ENCODE measurements at places on chromosomes 16 and 17.

GRCh38 chr16:50697881-50698767, 4.7 kb downstream of the NOD2 start:
- DNase-seq: no peak

GRCh38 chr17:30290077-30290476, 1.7 kb downstream of the BLMH start:
- DNase-seq: no peak

GRCh38 chr16:4273858-4274311, 1.1 kb upstream of the TFAP4 start:
- DNase-seq: peak; percentile 58

- no peak for DNase-seq
Measured at GRCh38 chr17:81109957-81110356, 55.4 kb upstream of the PVALEF start.

- DNase-seq: no peak
Measured at GRCh38 chr16:20191566-20191965, 117.9 kb upstream of the GPR139 start.

DNA sequence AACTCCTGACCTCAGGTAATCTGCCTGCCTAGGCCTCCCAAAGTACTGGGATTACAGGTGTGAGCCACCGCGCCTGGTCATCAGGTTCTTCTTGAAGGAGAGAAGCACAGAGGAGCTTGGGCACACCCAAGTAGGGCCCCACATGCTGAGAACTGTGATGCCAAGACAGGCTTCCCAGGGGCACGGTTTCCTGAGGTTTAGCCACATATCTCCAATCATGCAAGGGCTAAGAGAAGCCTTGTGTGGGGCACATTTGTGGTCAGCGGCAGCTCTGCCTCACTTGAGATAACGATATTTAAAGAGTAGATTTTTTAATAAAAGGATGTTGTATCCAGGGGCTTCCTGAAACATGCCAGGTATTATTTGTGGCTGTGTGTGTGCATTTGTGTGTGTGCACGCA, 46.9 kb downstream of the CUEDC1 start:
- DNase-seq: no peak

GRCh38 chr16:78976212-78976611, 624.3 kb downstream of the MAF start:
- DNase-seq: no peak

DNA sequence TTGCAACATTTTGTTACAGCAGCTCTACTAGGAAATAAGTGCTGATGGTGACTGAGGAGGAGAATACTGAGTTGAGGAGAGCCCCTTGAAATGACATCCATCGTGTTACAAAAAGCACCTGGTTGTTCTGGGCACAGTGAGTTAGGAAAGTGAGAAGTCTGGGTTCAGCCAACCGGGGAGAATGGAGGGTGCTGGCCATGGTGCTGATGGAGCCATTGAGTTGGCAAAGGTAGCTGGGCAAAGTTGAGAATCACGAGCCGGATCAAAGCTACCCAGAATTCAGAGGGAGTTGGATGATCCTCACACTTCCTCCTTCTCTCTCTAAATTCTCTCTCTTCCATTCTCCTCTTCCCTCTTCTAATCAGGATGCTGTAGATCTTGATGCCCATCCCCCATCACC, 35.0 kb upstream of the ASIC2 start:
- no peak for DNase-seq

DNA sequence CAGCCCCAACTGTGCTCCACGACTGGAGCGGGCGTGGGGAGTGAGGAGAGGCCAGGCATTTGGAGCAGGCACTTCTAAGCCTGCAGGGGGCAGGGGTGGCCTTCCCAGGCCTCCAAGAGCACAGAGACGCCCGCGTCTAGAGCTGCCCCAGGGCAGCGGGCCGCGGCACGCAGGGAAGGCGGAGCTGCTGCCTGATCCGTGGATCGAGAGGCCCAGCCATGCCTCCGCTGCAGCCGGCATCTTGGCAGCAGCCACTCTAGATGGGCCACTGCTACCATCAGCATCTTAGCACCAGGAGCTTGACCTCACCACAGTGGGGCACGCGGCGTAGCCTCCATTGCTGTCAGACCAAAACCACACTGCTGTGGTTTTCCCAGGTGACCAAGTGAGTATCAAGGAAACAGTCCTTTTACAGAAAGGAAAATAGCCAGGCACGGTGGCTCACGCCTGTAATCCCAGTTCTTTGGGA, 20.4 kb upstream of the WDR45B start:
- peak; percentile 70 for DNase-seq

- no peak for DNase-seq
Measured at GRCh38 chr16:83992624-83993023, 24.6 kb downstream of the NECAB2 start.

GRCh38 chr17:41167561-41167960, 460 bp downstream of the KRTAP4-3 start:
- no peak for DNase-seq

GRCh38 chr17:28247671-28248555, 71.1 kb upstream of the TMEM97 start:
- DNase-seq: no peak

DNA sequence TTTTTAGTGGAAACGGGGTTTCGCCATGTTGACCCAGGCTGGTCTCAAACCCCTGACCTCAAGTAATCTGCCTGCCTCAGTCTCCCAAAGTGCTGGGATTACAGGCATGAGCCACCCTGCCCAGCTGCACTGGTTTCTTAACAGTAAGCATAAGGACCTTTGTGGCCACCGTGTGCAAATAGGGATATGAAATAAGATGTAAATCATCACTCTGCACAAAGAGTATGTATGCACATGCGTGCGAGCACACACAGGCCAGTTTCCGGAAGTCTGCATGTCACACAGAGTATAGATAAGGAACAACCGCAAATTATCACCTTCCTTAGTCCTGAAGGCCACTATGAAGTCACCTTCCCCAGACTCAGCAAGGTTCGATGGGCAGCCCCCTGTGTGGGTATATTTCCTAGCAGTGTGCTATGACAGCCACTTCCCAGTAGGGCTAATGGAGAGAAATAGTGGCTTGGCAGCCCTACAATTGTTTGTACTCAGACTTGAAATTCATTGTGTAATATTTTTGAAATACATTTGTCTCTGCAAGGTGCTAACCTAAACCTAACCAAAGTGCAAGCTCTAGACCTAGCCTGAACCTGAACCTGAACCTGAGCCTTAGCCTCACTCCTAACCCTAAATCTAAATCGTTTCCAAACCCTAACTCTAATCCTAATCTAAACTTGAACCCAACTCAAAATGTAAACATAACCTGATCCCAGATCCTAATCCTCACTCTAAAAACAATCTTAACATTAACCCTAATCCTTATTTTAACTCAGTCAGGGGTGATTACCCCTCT, 48.4 kb upstream of the SKAP1 start:
- peak; percentile 45 for DNase-seq

- DNase-seq: no peak
Measured at GRCh38 chr17:27956601-27957445, 63.7 kb upstream of the LYRM9 start.

- no peak for DNase-seq
Measured at GRCh38 chr17:63821804-63822203, 5.4 kb upstream of the PSMC5 start.

- DNase-seq: no peak
Measured at GRCh38 chr17:34755371-34755770, 176.0 kb downstream of the TMEM132E start.

DNA sequence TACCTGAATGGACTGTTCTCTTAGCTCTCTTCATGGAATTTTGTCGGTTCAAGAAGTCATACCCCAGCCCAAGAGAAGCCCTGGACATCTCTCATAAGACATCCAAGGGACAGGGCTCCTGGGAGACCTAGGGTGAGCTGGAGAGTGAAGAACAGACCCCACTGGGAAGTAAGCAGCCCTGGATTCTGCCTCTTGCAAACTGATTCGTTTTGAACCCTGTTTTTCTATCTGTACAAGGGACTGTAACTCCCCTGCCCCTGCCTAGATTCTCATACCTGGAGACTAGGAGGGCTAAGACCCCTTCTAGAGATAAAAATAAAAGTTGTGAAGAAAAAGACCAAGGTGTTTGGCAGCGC, 449 bp downstream of the CCL3L1 start:
- DNase-seq: no peak

- DNase-seq: no peak
Measured at GRCh38 chr16:86248310-86248905, 261.9 kb upstream of the FOXF1 start.

- DNase-seq: no peak
Measured at GRCh38 chr17:63444457-63444856, 1.6 kb downstream of the CYB561 start.

DNA sequence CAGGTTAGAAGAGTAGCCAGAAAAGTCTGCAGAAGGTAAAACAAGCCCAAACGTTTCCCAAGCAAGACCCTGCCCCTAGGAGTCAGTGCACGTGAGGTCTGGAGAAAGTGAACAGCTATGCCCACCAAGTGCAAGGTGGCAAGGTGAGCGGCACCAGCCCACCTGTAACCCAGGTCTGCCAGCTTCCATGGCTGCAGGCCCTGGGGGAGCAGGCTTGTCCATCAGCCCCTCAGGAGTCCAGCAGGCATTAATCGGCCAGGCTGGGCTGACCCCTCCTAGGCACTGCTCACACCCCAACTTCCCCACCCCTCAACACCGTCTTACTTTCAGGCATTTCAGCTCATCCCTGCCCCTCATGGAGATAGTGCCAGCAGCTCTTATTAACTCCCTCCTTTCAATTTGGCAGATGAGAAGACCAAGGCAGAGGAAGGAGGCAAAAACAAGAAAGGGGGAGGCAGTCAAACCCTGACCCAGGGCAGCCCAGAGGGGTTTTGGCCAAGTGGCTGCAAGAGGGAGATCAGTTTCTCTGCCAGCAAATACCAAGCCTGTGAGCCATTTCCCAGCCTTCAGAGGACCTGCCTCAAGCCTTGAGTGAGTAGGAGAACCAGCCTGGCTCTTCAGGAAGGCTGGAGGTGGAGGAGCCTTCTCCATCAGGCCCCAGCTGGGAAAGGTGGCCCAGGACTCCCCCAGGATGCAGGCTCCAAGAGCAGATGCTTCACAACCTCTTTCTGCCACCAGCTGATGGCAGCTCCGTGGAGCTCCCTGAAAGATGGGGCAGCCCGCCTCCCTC, 14.7 kb downstream of the BEAN1 start:
- DNase-seq: no peak

DNA sequence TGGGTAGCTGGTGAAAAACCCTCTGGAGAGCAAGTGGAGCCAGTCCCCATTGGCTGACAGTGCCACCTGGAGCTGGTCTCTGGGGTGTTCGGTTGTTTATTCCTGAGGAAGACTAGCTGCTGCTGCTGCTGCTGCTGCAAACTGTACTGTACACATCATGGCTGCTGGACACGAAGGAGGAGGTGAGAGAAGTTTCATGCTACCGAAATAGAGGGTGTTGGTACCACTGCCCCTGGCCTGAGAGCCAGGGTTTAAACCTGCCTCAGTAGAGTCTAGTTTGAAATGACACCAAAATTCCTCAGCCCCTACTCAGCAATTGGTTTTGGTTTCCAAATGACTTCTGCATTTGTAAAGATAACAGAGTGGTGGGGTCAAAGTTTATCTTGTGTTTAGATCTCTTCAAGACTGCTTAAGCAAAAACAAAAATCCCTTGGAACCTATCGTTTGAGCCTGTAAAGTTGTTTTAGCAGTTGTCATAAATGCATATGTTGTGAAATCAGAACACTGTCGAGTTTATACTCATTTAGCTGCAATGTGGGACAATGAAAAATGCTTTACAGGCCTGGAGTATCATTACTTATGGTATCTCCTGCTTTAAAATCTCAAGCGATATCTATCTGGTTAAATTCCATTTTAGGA, 40.8 kb downstream of the CYB5B start:
- no peak for DNase-seq

DNA sequence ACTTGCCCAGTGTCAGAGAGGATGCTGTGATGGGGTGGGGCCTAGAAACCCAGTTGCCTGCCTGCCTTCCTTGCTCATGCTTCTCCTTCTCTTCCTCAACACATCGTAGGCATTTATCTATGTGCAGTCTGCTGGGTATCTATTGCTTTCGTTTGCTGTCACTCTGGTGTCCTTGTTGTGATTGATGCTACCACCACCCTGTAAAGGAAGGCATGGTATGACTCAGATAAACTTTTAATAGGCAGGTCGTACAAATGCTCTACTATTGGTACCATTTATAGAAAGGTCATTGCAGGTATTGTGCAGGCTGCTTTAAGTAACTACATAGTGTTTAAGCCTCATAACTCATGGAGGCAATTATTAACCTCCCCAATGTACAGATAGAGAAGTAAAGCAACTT, 368.9 kb downstream of the UTP18 start:
- no peak for DNase-seq

DNA sequence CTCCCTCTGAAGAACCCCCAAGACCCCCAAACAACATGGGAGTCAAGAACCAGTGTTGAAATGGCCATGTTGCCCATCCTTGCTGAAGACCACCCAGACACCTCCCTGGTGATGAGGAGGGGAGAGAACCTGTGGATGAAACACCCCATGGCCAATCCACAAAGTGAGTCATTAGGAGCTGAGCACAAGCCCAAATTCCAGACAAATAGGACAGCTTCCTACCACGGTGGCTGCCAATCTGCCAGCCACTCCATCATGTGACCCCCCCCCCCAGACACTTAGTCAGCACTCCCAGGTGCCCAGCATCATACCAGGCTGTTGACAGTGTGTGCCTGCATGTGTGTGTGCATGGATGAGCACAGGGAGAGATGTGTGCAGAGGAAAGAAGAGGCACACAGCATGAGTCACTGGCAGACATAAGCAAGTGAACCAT, 26.4 kb upstream of the RPL38 start:
- no peak for DNase-seq

GRCh38 chr17:17837380-17837821, 615 bp upstream of the SREBF1 start:
- no peak for DNase-seq

Data from GM12892 (cell line).